ENCODE measurements at places on chromosomes 3 and 15.

GRCh38 chr15:97009031-97009431, 678.5 kb downstream of the NR2F2 start:
- no peak for DNase-seq

DNA sequence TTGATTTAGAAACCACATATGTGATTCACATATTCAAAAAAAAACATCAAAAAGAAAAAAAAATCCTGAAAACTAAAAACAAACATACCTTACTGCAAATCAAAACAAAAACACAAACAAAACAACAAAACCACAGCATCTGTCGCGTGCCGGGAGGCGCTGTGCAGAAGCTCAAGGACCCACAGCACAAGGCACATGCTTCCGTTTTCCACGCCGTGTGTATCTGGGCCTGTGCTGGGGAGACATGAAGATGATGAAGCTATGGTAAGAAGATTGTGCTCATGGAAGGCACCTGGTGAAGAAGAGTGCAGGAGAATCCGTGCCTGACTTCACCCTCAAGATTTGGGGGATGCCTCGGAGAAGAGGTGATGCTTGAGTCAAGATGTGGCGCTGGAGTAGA, 788.9 kb upstream of the ARRDC4 start:
- no peak for DNase-seq

GRCh38 chr15:98582900-98583554, 65.3 kb upstream of the IGF1R start:
- no peak for DNase-seq

- DNase-seq: no peak
Measured at GRCh38 chr15:100922192-100923040, 3.3 kb downstream of the LRRK1 start.

DNA sequence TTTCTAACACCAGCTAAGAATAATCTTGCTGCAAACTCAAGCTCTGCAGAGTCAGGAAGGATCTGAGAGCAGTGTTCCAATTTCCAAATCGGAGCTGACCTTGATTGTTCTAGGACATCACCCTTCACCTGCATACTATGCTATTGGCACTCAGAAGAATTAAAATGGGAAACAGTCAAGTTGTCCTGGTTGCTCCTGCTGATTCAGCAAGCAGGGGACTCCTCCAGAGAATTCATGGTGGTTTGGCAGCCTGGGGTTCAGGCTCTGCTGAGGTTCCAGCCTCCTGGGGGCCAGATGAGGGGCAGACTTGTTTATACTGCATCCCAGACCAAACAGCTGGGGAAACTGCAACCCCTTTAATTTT, 213.7 kb upstream of the ADAMTS9 start:
- DNase-seq: no peak

- no peak for DNase-seq
Measured at GRCh38 chr3:73656241-73656890, 31.6 kb upstream of the PDZRN3 start.

DNA sequence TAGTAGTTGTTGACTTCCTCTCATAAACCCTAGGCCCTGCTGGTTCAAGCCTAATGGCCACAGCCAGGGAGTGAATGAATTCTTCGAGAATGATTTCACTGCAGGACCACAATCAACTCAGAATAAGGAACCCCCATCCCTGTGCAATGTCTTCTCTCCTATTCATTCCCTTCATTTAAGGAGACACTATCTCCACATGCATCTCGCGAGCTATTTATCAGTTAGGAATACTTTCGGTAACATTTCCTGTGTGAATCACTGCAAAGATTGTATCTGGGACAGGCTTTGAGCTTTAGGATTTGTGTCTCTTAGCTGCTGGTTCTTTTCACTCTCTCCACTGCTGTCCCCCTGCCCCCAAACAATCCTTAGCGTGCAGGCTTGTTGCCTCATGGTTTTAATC, 94.4 kb downstream of the MYLK start:
- no peak for DNase-seq

DNA sequence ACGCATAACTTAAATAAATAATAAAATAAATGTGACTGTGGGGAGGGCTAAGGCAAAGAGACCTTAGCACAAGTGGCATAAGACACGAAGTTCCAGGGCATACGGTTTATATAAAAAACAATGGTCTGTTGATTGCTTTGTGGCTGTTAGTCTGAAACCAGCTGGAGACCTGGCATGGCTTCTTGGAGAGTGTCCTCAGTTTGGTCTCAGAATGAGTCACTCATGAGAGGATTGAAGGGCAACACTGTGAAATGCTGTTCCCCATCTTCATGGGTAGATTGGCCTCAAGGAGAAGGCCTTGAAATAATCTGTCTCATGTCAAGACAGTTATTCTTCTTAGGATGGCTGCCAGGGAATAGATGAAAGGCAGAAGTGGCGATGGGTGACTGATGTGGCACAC, 62.2 kb downstream of the SOX2 start:
- no peak for DNase-seq

GRCh38 chr3:177196008-177196455, 1.2 kb downstream of the TBL1XR1 start:
- no peak for DNase-seq

- DNase-seq: no peak
Measured at GRCh38 chr15:25869701-25870100, 6.6 kb upstream of the ATP10A start.

DNA sequence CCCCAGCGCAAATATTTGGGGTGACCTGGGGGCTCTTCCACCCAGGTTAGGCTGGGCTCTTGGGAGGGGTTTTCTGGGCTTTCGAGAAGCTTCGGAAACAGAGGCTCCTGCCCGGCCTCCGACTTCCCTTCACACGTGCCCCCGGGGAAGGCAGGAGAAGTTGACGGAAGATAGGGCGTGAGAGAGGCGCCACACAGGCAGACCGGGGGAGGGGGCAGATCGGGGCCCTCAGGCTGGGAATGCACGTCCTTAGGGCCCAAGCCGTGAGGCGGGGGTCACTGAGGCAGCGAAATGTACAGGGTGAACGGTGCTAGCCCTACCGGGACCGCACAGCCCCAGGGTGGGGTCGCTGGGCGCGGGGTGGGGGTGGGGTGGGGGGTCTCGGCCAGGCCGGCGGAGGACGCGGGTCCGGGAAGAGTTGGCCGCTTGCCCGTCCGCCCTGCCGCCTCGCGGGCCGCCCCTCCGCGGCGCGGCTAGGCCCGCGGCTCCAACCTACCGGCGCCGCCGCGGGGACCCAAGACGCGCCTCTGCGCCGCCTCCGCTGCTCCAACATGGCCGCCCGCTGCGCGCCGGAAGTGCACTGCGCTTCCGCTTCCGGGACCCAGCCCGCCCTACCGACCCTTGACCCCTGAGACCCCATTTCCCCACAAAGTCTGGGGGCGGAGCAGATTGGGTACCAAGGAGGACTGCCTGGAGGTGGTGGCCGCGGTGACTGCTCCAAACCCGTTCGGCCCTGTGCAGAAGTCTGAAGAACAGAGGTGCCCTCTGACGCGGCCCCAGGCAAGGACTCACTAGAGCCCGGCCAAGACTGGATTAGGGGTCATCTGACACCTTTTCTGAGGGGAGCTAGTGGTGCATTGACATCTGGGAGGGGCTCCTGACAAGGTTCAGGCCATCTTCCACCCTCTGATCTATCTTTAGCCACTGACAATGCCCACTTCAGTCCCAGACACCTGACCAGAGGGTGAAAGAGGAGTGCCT, at the start of gene CCDC71:
CCDC71 (minus strand) TSS at position 561 of the 981 bp plus-strand sequence. CDS start 2,123 bp downstream, outside the sequence.
- peak; percentile 69 for DNase-seq

DNA sequence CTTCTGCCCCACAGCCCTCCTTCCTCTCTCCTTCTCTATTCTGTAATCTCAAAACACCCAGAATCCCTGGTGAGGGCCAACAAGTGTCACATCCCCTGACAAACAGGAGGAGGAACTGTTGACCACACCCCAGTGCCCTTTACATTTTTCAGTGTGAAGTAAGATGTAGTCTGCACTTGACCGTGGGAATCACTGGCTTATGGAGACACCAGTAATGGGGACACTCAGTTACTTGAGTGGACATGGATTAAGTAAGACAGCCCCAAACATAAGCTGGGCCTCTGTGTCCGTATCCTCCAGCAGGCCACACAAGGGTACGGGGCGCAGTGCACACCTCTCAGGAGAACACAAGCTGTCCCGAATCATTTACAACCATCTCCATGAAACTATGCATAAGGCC, 28.4 kb upstream of the LIMD1 start:
- DNase-seq: no peak

- DNase-seq: no peak
Measured at GRCh38 chr3:153783741-153784480, 337.3 kb upstream of the ARHGEF26 start.

GRCh38 chr3:52401551-52401950, 43.4 kb downstream of the SEMA3G start:
- no peak for DNase-seq

DNA sequence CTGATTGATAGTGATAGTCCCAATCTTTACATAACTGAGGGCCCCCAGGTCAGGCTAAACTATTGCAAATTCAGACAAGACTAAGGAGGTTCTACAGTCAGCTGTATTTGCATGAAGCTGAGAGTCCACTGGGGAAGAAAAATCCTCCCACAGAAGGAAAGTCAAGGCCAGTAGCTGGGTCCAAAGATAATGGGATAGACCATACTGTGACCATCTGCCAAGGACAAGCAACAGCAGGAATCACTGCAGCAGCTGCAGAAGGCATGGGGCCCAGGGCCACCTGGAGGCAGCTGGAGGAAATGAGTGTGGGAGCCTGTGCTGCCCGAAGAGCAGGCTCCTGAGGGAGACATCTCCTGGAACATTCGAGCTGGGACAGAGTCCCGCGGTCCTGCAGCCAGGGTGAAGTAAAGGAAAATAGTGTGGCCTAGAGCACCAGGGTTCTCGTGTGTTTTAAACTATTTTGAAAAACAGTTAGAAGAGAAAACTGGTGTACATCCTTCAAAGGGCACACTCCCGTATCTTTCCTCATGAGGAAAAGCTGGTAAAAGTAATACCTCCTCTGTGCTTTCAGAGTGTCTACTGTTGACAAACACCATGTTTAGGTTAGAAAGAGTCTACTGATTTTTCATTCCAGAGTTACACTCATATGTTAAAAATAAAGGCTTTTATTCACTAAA, 13.2 kb upstream of the TMEM212 start:
- no peak for DNase-seq

- DNase-seq: no peak
Measured at GRCh38 chr3:39727415-39727814, 82.0 kb upstream of the MYRIP start.

DNA sequence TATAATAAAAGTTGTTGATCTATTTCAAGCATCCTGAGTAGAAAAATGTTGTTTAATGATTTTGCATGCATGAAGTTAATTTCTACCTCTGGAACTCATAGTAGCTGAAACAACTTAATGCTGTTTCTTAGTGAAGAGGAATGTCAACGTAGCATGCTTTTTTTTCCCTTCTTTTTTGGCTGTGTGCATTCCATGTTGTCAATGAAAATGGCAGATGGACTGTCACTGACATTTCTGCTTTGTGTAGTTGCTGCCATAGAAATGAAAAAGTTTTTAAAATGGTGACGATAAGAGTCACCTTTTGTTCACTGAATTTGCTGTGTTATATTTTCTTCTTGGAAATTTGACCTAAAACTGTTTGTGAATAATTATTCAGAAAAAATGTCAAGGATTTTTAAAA, 116.3 kb downstream of the CHL1 start:
- no peak for DNase-seq

- DNase-seq: no peak
Measured at GRCh38 chr3:64049832-64050231, 26.5 kb upstream of the PSMD6 start.

DNA sequence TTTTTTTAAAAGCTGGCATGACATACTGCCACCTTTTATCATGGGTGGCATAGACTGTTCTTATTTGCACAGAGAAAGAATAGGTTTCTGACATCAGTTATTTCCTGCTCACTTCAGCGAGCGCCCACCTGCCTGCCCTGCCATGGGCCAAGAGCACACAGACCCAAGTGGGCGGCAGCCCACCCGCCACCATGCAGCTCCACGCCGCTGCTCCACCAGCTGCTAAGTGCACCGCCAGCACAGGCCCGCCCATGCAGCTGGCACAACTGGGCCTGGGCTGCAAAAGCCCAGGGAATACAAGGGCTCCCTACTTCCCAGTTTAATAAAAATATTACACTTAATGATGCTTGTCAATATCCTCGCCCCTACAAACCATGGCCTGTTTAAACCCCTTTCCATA, 15.4 kb downstream of the ZNF148 start:
- no peak for DNase-seq

- no peak for DNase-seq
Measured at GRCh38 chr3:71080517-71081083, 502.9 kb downstream of the FOXP1 start.

DNA sequence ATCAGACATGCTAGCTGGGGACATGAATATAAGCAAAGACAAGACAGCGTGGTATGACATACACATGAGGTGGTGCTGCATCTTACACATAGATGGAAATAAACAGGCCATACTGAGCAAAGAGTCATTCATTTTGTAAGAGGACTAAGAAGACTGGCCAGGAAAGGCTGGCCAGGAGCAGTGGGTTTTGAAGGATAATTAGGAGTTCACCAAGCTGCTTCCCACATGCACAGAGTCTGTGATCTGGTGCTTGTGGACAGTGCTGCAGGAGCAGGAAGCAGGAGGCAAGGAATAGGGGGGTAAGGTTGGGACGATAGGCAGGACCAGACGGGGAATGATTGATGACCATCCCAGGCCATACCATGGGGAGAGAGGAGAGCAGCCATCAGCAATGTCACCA, 41.5 kb downstream of the ST8SIA2 start:
- DNase-seq: no peak

GRCh38 chr3:102069211-102069662, 219.9 kb downstream of the NFKBIZ start:
- no peak for DNase-seq

DNA sequence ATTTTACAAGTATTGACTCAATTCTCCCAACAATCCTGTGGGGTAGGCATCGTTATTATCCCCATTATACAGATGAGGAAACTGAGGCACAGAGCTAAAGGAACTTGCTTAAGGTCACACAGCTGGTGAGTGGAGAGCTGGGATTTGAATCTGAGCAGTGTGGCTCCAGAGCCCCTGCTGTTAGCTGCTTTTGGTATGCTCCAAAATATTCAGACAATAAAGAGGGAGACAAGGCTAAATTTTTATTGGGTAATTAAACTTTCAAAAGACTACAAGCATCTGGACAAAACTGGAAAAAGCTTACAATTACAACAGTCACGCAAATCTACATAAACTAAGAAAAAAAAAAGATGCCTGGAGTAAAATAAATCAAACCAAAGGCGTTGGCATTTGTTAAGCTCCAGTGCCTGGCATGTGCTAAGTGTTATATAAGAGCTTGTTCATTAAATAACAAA, 27.7 kb downstream of the CCDC13 start:
- no peak for DNase-seq

DNA sequence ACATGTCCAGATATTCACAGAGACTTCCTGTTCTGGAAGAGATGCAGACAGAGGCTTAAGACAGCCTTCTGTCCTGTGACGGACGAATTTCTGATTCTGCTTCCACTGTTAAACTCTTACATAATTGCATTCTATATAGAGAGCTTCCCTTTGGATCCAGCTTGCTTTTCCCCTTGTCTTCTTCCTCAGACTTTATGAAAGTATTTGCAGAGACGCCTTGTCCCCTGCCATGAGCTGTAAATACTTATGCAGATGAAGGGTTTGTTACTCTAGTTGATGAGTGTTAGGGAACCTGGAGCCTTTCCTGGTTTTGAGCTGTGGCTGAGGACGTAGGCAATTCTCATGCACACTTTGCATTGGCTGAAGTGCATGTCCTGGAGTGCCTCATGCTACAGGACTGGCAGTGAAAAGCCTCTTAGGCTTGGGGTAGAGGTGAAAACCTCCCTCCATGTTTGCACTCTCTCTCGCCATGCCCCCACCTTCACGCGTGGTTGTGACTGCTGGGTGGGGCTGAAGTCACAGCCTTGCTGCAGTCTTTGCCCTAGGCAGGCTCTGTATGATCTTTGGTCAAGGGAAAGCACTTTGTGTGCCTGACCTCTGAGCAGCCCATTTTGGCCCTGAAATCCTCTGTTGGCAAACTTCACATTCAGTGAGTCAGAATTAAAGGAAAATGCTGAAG, 286.6 kb downstream of the PTPRG start:
- DNase-seq: no peak

Data from stimulated activated CD4-positive, alpha-beta T cell treated with anti-CD3 and anti-CD28 coated beads, Interleukin-12 subunit alpha, Interleukin-12 subunit beta, amount 100 ng/mL, for 48 hours (primary cell).